Stimulated activated CD4-positive, alpha-beta T cell treated with anti-CD3 and anti-CD28 coated beads, TNF-alpha, amount 100 ng/mL, for 1 hour (primary cell): ENCODE measurements at places on chromosomes 4 and X.

DNA sequence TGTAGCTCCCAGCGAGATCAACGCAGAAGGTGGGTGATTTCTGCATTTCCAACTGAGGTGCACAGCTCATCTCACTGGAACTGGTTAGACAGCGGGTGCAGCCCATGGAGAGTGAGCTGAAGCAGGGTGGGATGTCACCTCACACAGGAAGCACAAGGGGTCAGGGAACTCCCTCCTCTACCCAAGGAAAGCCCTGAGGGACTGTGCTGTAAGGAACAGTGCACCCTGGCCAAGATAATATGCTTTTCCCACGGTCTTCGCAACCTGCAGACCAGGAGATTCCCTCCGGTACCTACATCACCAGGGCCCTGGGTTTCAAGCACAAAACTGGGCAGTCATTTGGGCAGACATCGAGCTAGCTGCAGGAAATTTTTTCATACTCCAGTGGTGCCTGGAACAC lies 216.4 kb upstream of the TET2 start:
- DNase-seq, result no peak

- no peak for DNase-seq
These were observed 100.8 kb upstream of the CXorf66 start for GRCh38 chrX:140065961-140066662.

DNA sequence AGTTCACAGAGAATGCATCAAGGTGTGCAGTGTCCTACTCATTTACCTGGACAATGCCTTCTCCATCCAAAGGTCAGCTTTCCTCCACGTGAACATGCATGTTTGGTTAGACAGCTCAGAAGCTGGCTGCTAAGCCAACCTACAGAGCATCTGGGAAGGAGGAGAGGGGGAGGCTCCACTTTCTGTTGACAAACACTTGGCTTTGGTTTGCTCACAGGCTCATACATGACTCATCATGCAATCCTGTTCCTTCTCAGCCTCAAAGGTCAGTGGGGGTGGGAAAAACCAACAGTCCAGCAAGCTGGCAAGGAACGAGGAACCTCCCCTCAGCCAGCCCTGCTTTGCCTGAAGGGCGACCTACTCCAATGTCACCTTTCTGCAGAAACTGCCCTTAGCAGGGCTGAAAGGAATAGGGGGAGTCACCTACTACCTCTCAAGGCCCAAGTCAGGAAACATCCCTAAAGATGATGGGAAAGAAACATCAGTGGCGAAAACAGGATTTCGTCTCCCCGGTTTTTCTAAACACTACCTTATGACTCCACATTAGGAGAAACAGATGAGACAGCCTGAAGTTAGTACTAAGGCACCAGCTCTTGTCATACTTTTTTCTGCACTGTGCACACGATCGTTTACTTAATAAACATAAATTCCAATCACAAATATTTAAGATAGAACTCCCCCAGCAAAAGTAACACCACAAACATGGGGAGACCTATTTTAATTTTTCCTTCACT lies 37.9 kb downstream of the RELL1 start:
- no peak for DNase-seq

DNA sequence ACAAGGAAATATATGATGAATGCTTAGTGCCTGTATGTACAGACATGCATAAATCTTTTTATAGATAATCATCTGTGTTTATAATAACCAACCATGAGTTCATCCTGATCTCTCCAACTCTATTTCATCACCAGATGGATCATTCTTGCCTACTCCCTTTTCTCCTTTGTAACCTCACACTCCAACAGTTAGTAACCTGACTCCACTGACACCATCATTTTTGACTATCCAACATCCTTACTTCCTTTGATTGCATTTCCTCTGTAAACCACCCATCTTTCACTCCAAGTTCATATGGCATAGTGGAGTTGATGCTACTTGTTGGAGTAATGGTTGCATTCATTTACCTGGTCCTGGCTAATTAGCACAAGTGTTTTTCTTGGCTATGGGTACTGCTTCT lies 170.6 kb downstream of the ZNF330 start:
- DNase-seq, result no peak
